ENCODE measurements at places on chromosomes 13 and 19.
A peak's percentile ranks its signal among the peaks of the same experiment; 100 is the strongest.

DNA sequence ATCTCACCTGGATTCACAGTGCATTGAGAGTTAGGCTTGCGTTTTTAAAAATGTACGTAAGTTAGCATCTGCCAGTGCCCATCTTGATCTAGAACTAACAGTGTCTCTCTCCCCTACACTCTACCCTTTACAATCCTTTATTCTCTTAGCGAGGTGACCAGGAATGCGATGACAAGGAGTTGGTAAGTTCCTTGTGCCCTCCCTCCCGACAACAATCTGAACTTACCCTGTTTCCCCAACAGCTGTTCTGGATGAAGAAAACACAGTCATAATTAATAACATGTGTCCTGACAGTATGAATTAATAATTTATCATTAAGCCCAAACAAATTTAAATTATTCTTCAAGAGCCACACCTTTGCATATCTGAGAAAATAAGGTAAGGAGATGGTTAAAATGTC is 6.3 kb downstream of the TSHZ3 start:
- no peak for DNase-seq

- no peak for DNase-seq
Observed at GRCh38 chr19:18871543-18871942, 24.4 kb downstream of the CERS1 start.

DNA sequence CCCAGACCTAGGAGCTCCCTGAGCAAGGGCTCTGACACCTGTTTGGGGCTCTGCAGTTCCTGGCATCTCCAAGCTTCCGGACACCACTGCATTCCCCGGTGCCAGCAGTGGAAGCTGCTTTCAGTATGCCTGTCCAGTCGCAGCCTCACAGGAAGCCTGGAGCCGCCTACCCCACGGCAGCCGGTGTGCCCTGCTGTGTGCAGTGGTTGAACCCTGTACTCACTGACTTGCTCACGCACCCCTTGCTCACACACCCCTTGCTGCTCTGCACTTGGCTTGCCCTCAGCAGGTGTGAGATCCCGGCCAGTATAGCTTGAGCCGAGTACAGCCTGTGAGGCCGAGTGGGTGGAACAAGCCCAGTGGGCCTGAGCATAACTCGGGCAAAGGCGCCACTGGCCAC is 70.3 kb downstream of the PIBF1 start:
- no peak for DNase-seq

- DNase-seq: no peak
Observed at GRCh38 chr13:41938918-41939317, 22.0 kb downstream of the VWA8 start.

- no peak for DNase-seq
Observed at GRCh38 chr13:111976474-111977178, 90.3 kb upstream of the SOX1 start.

DNA sequence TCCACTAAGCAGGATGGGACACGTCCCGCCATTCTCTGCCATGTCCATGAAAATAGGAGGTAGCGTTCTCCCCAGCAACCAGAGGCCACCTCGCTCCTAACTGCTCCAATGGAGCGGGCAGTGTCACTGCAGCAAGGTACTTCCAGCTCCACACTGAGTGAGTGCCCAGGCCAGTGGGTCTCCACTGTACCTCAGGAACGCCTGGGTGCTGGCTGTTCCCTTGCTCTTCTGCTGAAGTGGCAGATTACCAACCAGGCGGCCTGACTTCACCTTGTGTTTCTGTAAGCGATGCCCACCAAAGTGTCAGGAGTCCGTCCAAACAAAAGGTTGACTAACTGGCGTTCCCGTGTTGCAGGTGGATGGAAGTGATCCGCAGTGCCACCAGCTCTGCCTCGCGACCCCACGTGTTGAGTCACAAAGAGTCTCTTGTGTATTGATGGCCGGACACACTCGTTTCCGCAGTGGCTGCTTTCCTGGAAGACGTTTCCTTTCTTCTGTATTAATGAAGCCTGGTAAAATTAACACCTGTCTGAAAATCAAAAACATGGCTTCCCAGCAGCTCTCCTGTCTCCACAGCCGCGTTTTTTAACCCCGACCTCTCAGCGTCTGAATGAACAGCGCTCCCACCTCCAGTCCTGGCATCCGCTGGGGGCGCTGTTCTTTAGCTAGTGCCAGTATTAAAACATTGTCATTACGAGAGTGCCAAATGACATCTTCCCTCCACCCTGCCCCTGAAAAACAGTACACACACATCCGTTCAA is 128.8 kb downstream of the STK24 start:
- DNase-seq: peak; percentile 37

GRCh38 chr13:36382030-36382429 is 35.8 kb upstream of the SPART start:
- no peak for DNase-seq

DNA sequence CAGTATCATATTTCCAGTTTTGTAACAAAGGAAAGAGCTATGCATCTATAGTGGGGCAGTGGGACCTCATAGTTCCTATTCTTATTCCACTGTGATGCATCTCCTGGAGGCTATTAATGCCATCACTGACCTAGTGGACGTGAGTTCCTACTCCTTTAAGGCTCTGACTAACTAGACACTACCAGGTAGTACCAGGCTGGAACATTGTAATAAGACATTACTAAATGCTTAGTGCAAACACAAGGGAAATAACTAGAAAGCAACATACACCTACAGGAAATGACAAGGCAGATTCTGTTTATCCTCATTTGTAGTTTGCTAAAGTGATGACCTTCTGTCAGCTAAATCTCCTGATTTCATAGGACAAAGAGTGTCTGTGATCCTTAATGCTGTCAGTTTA is 192.5 kb downstream of the POSTN start:
- DNase-seq: no peak

DNA sequence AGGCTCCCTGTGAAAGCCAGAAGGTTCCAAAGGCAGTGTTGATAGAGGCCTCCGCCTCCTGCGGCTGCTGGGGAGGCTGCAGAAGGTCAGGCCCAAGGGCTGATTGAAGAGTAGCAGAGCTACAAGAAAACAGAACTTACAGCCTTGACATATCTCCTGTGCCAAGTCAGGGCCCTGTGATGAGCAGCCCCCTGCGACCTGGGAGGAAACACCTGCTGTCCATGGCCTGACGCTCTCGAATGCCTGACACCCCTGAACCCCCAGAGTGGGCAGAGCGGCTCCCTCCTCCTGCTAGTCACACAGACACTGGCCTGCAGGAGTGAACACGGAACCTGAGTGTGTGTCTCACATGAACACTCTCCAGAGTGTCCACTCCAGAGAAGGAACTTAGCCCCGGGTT is 38.2 kb upstream of the TUBGCP3 start:
- DNase-seq: no peak

- DNase-seq: no peak
Observed at GRCh38 chr13:44591316-44591715, 15.2 kb upstream of the TSC22D1 start.

GRCh38 chr13:81199956-81200355 is 859.0 kb upstream of the SPRY2 start:
- DNase-seq: no peak

GRCh38 chr19:58229255-58229639 is 533 bp downstream of the ZNF544 start:
- DNase-seq: peak; percentile 54

- DNase-seq: no peak
Observed at GRCh38 chr13:22915442-22916082, 265.2 kb upstream of the SGCG start.

- no peak for DNase-seq
Observed at GRCh38 chr13:108326309-108326708, 56.8 kb downstream of the TNFSF13B start.

- no peak for DNase-seq
Observed at GRCh38 chr13:21736926-21737325, 66.1 kb downstream of the FGF9 start.

- DNase-seq: no peak
Observed at GRCh38 chr13:110411688-110412059, 104.6 kb downstream of the COL4A2 start.

- no peak for DNase-seq
Observed at GRCh38 chr13:50077431-50077830, 62.2 kb downstream of the KCNRG start.

- DNase-seq: no peak
Observed at GRCh38 chr13:97423300-97424045, 10.5 kb upstream of the RAP2A start.

- DNase-seq: no peak
Observed at GRCh38 chr19:22595918-22596341, 38.2 kb upstream of the ZNF492 start.

DNA sequence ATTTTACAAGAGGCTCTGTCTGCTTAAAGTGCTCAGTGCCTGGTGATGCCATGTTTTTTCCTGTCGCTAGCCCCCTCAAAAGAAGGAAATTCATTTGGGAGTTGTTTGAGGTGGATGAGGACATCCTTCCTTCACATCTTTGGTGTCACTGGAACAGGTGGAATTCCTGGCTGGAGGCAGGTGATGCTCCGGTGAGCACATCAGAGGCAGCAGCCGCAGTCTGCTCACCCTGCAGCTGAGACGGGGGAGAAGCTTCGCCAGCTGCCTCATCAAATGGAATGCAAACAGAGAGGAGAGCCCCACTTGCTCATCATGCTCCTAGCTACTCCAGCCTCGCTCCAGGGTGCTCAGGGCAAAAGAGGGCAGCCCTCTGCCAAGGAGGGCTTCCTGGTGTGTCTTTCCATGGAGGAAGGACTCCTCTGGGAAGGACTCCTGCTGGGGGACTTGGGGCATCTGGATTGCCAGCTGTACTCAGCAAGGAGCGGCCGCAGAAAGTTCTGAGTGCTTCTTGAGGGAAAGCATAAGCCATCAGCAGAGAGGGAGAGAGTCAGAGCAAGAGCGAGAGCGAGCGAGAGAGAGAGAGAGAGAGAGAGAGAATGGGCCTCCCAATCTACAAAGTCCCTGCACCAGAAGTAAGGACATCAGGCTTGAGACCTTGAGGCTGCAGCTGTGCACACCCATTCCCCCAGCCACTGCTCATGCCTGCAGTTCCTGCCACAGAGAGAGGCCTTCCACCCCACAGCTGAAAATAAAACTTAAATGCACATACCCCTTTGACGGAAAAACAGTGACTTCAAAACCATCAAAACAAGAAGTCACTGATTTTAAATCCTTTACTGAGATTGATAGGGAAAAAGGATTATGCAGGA is 74.3 kb upstream of the UBL3 start:
- DNase-seq: no peak
